ENCODE measurements at places on chromosomes 7 and 10.

DNA sequence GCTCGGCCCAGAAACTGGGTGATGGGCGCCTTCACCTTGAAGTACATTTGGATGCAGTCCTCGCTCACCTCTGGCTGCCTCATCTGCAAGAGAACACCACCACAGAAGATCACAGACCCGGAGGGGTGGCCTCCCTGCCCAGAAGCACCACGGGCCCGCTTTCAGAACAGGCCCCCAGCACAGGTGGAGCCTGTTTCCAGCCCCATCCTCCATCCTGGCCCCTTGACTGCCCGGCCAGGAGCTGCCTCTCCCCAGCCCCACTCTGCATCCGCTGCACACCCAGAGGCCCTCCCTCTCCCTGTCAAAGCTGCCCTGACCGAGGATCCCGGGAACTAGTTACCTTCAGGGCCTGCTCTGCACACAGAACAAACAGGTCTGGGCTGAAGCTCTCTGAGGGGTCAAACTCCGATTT, 724 bp downstream of the CFAP46 start:
- no peak for DNase-seq

DNA sequence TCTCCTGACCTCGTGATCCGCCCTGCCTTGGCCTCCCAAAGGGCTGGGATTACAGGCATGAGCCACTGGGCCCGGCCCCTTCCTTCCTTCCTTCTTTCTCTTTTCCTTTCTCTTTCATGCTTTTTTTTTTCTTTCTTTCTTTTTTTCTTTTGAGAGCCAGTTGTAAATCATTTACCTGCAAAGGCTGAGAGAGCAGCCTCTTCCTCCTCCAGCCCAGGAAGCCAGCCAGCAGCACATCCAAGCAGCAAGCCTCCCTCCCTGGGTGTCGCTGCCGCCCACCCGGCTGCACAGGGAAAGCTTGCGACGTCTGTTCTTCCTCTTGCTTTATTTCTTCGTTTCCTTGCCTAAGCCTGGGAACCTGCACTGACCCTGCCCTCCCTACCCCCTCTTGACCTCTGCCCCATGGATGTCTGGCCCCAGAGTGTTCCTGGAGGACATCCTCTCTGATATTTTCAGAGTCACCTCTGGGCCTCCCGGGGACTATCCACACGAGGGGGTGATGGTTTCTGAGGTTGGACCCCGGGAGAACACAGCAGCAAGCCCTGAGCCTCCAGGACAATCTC, 62.8 kb upstream of the MYL10 start:
- no peak for DNase-seq

- DNase-seq = no peak
These were observed 126.4 kb upstream of the ZNF746 start for GRCh38 chr7:149624006-149624405.

DNA sequence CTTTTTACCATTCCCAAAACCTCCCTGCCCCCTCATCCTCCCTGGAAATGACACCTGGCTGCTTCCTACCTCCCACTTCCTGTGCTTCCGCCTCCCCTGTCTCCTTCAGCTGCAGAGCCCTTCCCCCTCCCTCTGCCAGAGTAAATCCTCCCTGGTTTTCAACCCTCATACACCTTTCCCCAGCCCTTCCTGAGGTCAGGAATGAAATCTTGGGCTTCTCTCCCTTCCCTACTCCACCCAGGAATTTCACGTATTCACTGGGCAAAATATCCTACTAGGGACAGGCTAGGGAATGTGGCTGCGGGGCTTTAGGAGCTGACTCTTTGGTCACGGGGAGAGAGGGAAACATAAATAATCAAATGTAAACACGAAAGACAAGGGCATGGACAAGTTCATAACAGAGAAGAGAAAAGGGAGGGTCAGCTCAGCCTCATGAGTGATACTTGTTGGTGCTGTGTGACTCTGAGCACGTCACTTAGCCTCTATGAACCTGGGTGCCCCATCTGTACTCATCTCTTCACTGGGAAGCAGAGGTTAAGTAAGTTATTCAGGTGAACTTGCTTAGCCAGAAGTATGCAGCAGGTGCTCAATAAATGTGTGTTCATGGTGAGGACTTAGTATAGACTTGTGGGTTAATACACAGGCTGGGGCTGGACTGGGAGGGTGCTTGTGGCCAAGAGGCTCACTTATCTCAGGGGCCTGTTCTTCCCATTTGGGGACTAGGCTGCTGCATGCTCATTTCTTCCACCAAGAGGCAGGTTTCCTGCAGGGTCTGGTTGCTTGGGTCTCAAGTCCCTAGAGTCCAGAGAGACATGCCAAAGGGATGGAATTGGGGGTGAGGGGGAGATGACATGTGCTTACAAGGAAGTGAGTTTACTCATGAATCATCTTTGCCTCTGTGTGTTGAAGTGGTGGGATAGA, 10.0 kb upstream of the DUSP5 start:
- no peak for DNase-seq

- no peak for DNase-seq
These were observed 76.2 kb upstream of the KIAA1217 start for GRCh38 chr10:24132741-24133140.
